ENCODE measurements at places on chromosomes 1 and 21.

GRCh38 chr1:243390162-243390791 is 134.4 kb downstream of the SDCCAG8 start:
- DNase-seq = no peak

GRCh38 chr21:38293765-38294164 is 37.0 kb downstream of the KCNJ15 start:
- DNase-seq = no peak

DNA sequence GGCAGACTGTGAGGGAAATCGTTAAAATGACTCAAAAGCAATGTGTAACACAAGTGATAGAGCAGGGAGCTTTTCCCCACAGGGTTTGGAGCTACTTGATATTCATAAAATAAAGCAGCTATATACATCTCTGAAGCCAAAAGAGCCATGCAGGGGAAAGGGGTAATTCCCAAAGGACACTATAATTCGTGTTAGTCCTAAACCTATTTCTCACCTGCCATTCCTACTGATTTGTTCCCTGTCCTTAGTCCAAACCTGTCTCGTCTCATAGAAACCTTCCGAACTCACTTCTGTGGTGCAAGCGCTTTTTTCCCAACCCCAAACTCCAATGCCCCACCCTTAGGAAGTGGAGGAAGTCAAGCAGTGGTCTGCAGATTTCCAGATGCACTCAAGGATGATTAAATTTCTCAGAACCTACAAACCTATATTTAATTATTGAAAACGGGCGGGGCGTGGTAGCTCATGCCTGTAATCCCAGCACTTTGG is 946 bp upstream of the HNRNPR start:
- DNase-seq = no peak

GRCh38 chr1:43274125-43274803 is 4.5 kb downstream of the TMEM125 start:
- no peak for DNase-seq

- DNase-seq = no peak
Observed at GRCh38 chr1:154896771-154897286, 26.7 kb upstream of the KCNN3 start.

GRCh38 chr1:184270556-184270955 is 116.3 kb upstream of the C1orf21 start:
- no peak for DNase-seq

DNA sequence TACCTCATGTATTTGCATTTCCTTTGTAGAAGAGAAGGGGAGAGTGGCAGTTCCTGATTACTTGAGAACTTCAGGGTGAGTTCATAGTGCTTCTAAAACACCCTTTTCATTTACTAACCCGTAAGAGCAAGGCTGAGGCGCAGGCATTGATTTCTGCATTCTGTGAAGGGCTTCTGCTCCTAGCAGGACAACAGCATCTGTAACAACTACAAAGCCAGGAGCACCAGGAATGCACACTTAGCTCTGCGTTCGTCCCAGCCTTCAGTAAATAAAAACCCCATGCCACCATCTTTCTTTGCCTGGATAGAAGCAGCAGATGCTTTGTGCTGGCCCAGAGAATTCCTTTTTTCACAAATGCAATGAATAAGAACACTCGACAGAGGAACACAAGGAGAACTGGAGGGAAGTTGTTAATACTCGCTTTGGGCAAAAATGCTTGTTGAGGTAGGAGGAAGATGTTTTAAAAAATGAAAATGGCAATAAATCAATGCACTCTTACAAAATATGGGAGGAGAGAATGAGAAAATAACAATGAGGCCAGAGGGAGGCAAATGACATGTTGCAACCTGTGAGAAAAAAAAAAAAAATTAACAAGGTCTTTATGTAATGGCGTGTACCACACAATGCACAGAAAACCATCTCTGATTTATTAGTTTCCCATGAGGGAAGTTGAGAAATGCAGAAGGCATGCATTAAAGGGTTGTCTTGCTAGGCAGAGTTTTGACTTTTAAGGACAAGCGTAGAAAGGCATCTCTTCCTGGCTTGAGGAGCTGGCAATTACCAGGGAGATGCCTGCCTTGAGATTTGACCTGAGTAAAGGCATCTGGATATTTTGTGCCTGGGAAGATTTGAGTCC is 418.8 kb downstream of the DISC1 start:
- DNase-seq = no peak

DNA sequence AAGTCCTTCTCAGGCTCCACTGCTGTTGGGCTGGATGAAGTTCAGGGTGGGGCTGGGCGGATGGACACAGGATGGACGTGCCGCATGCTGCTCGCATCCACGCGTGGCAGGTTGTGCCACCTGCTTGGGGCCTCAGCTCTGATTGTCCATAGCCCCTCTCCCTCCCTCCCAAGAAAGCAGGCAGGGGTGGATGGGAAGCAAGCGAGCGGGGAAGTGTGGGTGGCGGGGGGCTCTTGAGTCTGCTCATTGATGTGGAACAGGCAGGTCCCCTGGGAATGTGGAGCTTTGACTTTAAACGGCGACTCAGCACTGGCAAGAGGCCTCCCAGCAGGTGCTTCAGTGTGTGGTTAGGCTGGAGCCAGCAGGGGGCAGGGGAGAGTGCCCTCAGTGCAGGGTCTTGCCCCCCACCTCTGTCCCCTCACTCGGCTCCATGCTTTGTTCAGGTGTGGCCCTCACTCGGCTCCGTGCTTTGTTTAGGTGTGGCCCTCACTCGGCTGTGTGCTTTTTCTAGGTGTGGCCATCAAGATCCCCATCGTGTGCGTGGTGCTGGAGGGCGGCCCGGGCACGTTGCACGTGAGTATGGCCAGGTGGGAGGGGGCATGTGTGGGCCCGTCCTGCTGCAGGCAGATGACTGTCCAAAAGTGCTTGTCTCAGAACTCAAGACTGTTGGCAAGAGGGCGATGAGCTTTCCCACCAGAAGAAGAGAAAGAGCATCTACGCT is 23.9 kb downstream of the TRPM2 start:
- DNase-seq = peak; percentile 55

- DNase-seq = no peak
Observed at GRCh38 chr1:54787604-54788003, 13.5 kb downstream of the TTC22 start.

DNA sequence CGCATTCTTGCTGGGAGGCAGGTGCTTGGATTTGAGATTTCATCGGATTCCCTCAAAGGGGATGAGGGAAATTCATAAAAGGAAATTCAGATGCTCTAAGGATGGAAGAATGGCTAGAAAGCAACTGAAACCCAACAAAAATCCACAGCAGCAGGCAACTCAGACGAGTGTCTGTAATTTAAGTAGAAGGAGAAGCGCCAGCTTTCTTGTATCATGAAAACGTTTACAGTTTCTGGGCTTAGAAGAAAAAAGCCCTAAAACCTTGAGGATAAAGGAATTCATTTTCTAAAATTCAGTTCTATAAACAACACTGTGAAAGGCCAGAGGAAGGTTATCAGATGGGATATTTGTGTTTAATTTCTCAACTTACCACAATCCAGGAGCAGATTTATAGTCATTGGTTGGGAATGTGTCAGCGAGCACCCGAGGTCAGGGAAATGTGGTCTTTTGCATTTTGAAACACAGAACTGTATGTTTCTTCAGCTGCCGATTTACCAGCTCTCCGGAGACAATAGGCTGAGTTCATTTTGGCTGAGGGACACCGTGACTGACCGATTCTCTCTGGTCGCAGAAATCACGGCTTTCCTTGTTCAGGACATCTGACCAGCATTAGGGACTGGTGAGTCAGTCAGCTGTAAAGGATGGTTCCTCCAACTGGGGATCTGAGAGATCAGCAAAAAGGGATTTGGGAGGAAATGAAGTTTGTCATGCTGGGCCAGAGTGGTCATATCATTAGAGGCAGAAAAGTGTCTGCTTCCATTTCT is 111.6 kb upstream of the ERRFI1 start:
- DNase-seq = no peak

DNA sequence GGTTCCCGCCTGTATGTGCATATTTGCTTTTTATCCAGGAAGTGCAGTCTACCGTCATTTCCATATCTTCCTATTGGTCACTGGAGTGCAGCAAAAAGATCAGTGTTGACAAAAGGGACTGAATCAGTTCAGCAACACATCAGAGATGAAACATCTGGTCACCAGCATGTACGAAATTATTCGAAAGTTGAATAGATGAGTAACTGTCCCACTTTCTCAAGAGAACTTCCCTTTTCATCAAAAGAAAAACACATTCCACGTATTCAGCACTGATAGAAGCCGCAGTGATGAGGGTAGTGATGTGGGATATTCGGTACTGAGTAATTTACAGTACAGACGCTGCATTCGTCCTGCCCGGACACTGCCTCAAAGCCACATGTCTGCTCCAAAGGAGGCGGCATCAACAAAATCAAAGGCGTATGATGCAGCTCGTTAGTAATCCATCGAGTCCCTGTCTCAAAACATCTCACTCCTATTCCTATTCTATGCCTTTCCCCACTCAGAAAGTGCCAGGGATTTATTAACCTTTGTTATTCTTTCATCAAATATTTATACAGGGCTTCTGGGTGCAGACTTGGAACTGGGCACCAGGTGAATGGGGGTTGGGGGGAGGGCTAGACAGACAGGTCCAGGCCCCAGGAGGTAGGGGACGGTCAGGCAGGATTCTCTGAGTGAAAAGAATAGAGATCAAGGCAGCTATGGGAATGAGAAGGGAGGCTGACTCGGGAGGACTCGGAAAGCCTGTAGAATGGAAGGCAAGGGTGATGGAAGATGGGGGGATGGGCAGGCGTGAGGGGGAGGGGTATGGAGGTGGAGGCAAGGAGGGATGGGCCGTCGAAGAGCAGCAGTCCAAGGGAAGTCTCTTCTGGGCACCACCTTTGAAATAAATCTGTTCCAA is 79.5 kb upstream of the SLC45A1 start:
- DNase-seq = no peak

DNA sequence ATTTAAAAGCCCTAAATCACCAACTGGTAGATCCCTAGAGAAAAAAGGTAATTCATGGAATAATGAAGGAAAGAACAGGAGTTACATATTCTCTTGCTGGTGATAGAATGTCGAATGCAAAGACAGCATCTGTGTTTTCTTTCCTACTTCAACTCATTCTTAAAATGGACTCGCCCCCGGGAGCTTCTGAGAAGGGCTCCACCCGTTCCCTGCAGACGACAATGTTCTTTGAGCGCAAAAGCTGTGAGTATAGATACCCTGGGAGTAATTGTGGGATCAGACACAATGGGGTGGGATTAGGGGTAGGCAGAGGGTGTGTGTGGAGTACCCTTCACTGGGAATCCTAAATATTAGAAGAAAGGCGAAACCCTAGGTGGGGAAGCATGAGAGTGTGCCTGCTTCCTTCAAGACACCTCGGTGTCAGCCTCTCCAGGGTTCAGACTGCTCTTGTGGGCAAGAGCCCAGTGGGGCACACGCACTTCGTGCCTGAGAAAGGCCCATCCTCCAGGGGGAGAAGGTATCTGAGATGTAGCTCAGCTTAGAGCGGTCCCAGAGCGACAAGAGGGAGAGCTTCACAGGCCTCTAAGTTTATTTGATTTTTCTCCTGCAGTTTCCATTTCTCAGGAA is 123.3 kb upstream of the DPYD start:
- DNase-seq = no peak

DNA sequence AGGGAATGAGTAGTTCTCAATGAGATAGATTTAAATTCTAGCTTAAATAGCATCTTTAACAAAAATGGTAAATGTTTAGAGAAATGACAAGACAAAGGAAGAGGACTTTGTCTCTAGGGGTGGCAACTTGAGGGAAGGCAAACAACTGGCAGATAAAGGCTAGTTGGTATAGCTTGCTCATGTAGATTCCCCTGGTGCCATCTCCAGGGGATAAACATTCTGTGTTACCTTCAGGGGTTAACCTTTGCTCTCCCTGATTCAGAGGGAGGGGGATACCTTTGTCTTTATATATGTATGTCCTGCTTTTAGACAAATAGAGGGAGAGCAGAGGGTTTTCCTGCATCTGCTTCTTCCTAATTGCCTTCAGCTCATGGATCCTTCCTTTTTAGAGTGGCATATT is 153.7 kb upstream of the L1TD1 start:
- DNase-seq = no peak

GRCh38 chr21:18089786-18090185 is 154.8 kb upstream of the CHODL start:
- DNase-seq = peak; percentile 5

DNA sequence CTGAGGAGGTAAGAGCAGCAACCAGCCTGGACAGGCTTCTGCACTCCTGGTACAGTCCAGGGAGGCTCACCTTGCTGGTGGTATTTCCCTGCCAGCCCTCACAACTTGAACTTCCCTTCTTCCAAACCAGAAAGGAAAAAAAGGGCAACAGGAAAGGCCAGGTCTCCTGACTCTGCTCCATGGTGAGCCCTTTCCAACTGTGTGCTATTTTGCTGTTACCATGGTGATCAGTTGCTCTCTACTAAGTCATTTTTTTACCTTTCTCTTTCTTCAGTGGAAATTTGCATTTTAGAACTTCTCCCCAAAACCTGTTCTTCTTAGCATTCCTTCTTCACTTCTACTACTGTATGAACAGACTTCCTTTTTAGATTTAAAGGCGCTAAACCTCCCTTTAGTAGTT is 164.3 kb downstream of the GRIK1 start:
- DNase-seq = peak; percentile 17

- DNase-seq = no peak
Observed at GRCh38 chr1:183477986-183478781, 5.9 kb downstream of the SMG7 start.

GRCh38 chr1:54805981-54806381 is 4.9 kb upstream of the TTC22 start:
- no peak for DNase-seq

DNA sequence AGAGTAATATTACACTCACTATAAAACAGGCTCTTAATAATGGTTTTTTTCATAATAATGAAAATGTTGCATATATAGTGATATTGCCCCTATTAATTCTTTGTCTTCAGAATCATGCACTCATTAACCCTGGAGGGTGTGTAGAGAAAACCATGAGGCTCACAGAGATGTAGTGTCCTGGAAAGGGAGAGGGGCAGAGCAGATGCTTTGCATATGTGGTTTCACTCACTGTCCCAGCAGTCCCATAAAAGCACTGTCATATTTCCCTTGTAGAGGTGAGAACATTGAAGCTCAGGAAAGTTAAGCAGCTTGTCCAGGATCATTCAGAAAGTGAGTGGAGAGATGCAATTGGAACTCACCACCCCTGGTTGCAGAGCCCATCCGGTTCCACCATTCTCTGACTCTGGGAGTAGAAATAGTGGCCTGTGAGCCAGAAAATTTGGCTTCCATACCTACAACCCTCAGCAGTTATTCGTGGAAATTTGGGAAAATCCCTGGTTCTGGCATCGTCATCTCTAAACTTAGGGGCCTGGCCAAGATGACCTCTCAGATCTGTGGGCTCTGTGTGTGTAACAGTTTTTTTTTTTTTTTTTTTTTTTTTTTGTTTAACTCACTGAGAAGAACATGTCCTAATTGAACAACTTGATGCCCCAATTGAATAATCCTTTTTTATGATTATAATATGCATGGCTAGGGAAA is 86.4 kb downstream of the RGL1 start:
- no peak for DNase-seq

DNA sequence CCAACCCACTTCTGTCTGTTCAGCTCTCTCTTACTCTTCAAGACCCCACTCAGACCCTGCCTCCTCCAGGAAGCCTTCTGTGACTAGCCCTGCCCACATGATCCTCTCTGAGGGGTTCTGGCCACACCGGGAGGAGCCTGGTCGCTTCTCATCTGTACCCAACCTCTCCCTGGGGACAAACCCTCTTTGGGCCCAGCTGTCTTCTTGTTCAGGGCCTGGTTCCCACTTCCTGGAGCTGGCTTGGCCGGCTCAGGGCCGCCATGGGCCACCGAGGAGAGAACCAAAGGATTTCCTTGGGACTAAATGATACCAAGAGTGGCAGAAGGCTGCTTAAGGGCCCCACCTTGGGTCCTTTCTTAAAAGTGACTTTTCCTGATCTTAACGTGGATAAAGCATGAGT is 124.7 kb upstream of the ZBTB40 start:
- no peak for DNase-seq

GRCh38 chr1:153242160-153242559 is 17.3 kb upstream of the LORICRIN start:
- no peak for DNase-seq

GRCh38 chr1:15110128-15110866 is 43.2 kb upstream of the TMEM51 start:
- DNase-seq = no peak
